ENCODE measurements at places on chromosomes 16 and 17.

- DNase-seq: no peak
These were observed 149.8 kb upstream of the DYNLRB2 start for GRCh38 chr16:80390871-80391489.

DNA sequence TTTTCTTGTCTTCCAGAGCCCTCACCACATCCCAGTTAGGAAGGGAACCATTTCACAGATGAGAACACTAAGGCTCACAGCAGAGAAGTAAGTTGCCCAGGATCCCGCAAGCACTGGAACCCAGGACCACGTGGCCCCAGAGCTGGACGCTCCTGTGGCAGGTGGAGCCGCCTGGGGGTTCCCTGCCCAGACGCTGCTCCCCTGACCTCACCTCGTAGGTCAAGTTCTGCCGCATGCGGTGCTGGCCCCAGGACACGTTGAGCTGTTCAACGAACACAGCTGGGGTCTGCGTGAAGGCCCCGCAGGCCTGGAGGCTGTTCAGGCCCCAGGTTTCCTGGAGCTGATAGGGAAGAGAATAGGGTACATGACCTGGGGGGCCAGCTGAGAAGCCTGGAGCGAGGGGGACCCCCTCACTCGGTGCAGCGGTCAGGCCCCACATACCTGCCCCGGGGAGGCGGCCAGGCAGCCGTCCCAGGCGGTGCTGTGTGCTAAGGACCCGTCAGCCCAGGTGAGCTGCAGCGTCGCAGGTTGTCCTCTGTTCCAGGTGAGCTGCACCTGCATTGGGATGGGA, 54.1 kb downstream of the RMI2 start:
- no peak for DNase-seq

DNA sequence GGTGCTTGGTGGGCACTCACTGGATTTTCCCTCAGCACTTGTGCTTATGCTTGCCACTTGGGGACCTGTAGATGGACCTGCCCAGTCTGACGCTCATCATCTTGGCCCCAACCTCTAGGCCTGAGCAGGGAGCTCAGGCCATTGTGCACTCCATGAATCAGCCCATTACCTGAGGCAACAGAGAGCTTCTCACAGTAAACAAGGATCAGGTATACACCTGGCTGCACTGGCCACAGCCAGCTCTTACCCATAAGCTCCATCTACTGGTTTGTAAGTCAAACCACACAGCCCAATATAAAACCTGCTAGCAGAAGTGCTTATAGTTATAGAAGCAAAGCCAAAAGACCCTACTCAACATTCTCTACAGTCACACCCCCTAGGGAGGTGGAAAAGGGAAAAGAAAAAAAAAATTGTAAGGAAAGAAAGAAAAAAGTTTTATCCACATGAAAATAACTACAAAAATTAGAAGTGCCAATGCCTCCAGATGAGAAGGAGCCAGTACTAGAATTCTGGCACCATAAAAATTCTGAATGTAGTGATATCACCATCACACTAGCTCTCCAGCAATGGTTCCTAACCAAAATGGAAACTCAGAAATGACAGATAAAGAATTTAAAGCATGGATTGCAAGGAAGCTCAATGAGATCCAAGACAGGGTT, 87.8 kb upstream of the CDH5 start:
- DNase-seq: no peak

- no peak for DNase-seq
These were observed 293.3 kb downstream of the CEP112 start for GRCh38 chr17:65898651-65899050.

Measured in CD4-positive, CD25-positive, alpha-beta regulatory T cell (primary cell).